ENCODE measurements at places on chromosomes 4 and X.

- peak; percentile 78 for DNase-seq
These were observed 2.7 kb downstream of the FOXO4 start for GRCh38 chrX:71098302-71098701.

DNA sequence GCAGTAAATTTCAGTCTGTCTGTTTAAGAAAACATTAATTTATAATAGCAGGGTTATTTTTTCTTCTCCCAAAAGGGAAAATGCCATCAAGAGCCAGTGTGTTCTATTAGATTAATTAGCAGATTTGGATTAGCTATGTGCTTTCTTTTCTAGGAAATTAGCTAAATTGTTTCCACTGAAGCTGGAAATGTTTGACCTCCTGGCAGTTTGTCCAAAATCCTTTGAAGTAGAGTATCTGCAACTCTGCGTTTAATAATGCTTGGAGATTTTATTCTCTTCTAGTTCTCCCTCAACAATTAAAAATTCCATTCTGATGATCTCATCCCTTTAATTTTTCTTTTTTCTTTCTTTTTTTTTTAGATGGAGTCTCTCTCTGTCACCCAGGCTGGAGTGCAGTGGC is 27.1 kb upstream of the HOPX start:
- DNase-seq: no peak

GRCh38 chr4:41939016-41939626 is 3.9 kb downstream of the TMEM33 start:
- DNase-seq: no peak

GRCh38 chrX:69618803-69619202 is 2.9 kb downstream of the EDA start:
- peak; percentile 52 for DNase-seq

- peak; percentile 15 for DNase-seq
These were observed 154.9 kb upstream of the PJA1 start for GRCh38 chrX:69320116-69320515.

- no peak for DNase-seq
These were observed 64.5 kb upstream of the H2AZ1 start for GRCh38 chr4:100014616-100015015.

- DNase-seq: no peak
These were observed 7.9 kb downstream of the TKTL1 start for GRCh38 chrX:154303476-154303875.
